ENCODE measurements at places on chromosomes 2 and 18.

GRCh38 chr2:212505586-212505985 lies 33.0 kb downstream of the ERBB4 start:
- DNase-seq = no peak

- DNase-seq = no peak
Observed at GRCh38 chr2:226608451-226608850, 191.2 kb downstream of the IRS1 start.

GRCh38 chr2:15316370-15316814 lies 244.7 kb downstream of the NBAS start:
- peak; percentile 6 for DNase-seq

- DNase-seq = no peak
Observed at GRCh38 chr2:20178249-20178607, 46.7 kb downstream of the SDC1 start.

- no peak for DNase-seq
Observed at GRCh38 chr2:188678882-188679281, 295.3 kb upstream of the COL3A1 start.

DNA sequence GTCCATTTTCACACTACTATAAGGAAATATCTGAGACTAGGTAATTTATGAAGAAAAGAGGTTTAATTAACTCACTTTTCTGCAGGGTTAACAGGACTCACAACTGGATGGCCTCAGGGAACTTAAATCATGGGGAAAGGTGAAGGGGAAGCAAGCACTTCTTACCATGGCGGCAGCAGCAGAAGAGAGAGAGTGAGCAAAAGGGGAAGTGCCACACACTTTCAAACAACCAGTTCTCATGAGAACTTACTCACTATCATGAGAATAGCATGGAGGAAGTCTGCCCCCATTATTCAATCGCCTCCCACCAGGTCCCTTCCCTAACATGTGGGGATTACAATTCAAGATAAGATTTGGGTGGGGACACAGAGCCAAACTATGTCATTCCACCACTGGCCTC lies 55.1 kb upstream of the NETO1 start:
- DNase-seq = no peak

DNA sequence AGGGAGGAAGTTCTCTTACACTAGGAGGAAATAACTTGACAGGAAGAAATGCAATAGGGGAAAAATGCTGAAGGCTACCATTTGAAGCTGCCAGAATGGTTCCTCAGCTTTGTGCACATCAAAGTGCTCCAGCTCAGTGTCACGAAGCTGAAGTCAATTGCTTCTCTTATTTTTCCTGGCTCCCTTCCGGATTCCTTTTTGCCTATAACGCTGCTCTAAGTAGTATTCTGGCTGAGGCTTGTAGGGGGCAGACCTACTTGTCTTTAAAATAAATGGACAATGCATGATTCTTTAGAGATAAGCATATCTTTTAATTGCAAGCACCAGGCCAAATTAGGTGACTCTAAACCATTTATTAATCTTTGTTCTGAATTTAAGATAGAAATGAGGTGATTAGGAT lies 60.3 kb upstream of the SCN1A start:
- DNase-seq = no peak

GRCh38 chr2:32402091-32402490 lies 45.3 kb downstream of the BIRC6 start:
- no peak for DNase-seq

GRCh38 chr18:67484458-67484857 lies 32.1 kb downstream of the DSEL start:
- no peak for DNase-seq

GRCh38 chr2:100733391-100734187 lies 86.3 kb upstream of the NPAS2 start:
- no peak for DNase-seq

DNA sequence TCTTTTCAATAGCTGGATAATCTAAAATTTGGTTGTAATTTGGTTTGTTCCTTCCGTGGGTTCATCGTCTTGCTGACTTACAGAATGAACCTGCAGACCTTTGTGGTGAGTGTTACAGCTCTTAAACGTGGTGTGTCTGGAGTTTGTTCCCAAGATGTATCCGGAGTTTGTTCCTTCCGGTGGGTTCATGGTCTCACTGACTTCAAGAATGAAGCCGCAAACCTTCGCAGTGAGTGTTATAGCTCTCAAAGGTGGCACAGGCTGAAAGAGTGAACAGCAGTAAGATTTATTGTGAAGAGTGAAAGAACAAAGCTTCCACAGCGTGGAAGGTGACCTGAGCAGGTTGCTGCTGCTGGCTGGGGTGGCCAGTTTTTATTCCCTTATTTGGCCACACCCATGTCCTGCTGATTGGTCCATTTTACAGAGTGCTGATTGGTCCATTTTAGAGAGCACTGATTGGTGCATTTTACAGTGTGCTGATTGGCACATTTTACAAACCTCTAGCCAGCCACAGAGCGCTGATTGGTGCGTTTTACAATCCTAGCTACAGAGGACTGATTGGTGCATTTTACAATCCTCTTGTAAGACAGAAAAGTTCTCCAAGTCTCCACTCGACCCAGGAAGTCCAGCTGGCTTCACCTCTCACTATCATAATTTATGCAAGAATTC lies 16.6 kb downstream of the RALB start:
- no peak for DNase-seq

- no peak for DNase-seq
Observed at GRCh38 chr2:138421315-138421970, 80.1 kb upstream of the SPOPL start.

DNA sequence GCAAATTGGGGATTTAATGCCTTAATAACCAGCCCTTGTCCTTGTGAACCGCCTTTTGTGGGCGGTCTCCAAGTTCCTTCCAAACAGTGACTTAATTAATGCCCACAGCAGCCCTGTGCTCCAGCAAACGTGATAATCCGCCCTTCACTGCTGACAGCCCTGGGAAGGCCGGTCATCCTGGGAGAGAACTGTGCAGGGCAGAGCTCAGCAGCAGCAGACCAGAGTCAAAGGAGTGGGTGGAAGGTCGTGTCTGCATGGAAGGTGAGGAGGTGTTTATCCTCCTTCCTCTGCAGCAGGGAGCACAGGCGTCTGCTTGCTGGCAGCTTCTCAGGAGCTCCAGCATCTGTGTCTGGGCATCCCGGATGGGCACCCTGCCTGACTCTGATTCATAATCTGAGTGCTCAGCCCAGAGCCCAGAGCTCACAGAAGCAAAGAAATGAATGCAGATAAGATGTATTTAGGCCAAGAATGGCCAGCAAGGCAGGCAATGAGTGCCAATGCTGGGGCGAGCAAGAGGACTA lies 270.0 kb upstream of the PXDN start:
- DNase-seq = no peak

- no peak for DNase-seq
Observed at GRCh38 chr2:101369100-101369499, 18.2 kb downstream of the CREG2 start.

DNA sequence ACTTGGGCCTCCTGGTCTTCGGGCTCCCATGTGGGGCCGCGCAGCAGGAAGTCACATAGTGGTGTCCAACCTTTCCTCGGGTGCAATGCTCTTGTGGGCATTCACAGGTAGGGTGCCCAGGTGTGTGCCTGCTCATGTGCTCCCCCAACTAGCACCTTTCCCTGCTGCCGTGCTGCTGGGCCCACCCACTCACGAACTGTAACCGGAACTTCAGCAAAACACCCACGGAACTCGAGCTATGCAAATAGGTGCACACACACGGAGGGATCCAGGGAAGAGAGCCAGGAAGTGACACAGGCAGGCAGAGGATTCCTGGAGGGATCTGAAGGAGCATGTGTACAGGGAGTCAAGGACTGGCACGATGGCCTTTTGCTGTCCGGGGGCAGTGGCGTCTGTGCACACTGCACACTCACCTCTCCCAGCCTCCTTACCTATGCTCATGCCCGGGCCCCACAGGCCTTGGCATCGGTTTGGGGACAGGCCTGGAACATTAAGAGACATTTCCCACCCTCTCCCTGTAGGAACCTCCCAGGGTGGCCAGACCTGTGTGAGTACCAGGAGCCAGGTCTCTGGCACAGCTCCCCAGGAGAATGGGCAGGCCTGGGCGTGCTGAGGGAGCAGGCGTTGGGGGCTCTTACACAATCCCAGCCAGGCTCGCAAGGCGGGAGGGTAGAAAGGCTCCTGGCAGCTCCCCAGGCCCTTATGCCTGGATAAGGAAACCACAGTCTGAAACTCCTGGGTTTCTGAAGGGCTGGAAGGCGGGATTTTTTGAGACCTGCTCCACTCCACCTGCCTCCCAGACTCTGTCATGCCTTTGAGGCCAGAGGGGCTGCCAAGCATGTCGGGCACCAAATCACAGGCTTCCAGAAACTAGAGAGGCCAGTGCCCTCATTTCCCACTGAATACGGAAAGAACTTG lies 6.6 kb upstream of the PTMA start:
- DNase-seq = no peak

- DNase-seq = no peak
Observed at GRCh38 chr2:70964133-70964532, 14.3 kb upstream of the ANKRD53 start.

DNA sequence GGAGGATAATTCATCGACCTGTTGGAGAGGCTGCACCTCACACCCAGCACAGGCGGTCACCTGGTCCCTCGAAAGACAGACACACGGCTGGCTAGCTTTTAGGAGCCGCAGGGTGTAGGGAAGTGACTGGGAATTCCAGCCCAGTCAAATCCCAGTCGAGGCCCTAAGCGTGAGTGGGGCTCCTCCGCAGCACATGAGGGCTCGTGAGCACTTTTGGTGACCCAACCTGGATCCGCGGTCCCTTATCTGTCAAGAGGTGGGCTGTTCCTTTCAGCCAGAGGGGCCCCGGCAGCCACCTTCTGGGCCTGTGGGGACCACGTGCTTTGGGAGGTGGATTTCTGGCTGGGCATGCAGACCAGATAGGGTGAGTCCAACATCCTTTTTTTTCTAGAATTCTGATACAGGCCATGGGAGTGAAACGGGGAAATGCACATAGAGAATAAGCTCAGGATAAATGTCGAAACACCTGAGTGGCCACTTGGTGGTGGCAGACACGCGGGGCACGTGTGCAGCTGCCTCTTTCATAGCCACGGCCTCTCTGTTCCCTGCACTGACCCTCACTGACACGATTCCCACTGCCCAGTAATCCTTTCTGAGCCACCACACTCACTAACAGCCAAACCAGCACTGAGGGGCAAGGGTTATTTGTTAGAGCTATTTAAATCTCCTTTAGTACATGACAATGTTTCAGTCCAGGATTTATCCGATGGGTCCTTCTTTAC lies 148.4 kb upstream of the PXDN start:
- DNase-seq = no peak

DNA sequence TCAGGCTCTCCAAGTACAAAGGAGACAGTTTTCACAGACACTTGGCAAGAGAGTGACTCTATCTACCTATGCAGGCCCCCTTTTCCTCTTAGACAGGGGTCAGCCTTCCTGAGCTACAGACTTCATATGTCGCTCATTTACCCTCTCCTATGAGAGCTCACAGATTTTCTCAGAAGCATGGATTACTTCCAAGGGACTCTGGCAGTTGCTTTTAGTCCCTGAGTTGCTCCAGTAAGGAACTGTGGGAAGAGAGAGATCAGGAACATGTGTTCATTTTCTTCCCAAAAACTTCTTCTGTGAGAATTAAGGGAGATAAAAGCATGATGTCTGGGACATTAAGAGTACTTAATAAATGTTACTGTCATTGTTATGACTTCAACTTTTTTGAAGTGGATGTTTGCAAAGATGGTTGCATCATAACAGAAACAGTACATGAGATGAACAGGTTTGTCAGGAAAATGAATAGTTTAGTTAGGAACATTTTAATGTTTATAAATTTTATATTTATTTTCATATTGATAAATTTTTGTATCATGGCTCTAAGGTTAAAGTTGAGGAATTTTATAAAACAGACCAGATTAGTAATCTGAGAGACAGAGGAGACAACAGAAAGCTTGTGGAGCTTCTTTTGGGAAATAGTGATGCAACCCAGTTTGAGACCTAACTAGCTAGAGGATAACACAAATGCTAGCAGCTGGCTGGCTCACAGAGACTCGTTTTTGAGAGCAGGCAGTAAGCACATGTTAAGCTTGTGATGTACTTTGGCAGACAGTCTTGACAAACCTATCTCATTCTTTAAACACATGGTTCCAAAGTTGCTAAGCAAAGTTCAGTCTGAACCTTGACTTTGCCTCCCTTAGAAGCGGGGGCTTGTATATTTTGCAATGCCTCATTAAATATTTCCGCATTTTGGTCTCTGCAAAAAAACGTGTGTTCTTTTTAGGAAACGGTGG lies 21.7 kb upstream of the UGP2 start:
- DNase-seq = no peak

Data from stimulated activated CD8-positive, alpha-beta memory T cell treated with anti-CD3 and anti-CD28 coated beads, Interleukin-4, amount 100 ng/mL, for 1 hour (primary cell).